Stimulated activated CD8-positive, alpha-beta memory T cell treated with anti-CD3 and anti-CD28 coated beads, Interleukin-7, amount 100 ng/mL, for 4 hours (primary cell): ENCODE measurements at places on chromosomes 16 and 17.

- no peak for DNase-seq
Observed at GRCh38 chr16:80122115-80122514, 418.7 kb upstream of the DYNLRB2 start.

DNA sequence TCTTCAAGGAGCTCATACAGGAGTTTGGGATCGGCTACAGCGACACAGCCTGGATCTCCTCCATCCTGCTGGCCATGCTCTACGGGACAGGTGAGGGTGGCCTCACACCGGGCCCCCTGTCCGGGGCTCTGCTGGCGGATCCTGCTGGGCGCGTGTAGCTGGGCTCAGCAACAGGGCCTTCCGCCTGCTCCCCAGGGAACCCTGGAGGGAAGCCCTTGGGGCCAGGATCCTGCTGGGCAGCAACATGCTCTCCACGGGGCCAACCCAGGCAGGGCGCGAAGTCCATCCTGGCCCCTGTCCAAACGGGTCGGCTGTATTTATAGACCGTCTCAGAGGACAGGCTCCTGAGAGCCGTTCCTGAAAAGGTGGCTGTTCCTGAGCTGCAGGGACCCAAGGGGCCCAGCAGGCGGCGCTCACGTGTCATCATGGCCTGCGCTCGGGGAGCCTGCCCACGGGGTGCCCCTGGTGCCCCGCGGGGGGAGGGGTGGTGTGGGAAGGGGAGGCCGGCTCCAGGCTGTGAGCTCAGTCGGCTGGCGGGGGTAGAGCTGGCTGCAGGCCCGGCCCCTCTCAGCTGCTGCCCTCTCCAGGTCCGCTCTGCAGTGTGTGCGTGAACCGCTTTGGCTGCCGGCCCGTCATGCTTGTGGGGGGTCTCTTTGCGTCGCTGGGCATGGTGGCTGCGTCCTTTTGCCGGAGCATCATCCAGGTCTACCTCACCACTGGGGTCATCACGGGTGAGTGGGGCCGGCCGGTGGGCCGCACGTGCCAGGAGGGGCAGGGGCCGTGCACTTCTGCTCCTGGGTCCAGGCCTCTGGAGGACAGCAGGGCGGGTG, 7.5 kb downstream of the SLC16A3 start:
- DNase-seq = peak; percentile 55

GRCh38 chr17:60168654-60169053, 18.9 kb downstream of the CA4 start:
- no peak for DNase-seq

DNA sequence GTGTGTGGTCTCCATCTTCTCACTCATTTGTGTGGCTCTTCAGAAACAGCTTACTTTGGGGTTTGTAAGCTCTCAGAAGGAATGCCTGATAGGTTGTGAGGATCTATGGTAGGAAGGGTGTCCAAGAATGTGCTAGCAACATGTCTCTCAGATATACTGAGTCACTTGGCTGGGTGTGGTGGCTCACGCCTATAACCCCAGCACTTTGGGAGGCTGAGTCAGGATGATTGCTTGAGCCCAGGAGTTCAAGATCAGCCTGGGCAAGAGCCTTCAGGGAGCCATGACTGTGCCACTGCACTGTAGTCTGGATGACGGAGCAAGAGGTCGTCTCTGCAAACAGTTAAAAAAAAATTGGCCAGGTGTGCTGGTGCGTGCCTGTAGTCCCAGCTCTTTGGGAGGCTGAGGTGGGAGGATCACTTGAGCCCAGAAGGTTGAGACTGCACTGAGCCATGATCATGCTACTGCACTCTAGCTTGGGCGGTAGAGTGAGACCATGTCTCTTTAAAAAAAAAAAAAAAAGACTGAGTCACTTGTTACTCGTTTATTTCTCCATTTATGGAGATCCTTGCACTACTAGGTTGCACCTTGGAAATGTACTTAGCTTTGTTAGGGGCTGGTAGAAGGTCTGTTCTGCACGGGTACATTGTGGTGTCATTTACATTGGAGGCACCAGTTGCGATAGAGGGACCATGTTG, 232.0 kb downstream of the SNX29 start:
- no peak for DNase-seq

GRCh38 chr16:81238296-81239011, at the start of gene BCO1:
TSS of gene BCO1 (plus strand) at chr16:81238689. CDS start at chr16:81238909, 220 bp downstream.
- no peak for DNase-seq

- peak; percentile 10 for DNase-seq
Observed at GRCh38 chr17:43217614-43218087, 6.0 kb downstream of the TMEM106A start.

DNA sequence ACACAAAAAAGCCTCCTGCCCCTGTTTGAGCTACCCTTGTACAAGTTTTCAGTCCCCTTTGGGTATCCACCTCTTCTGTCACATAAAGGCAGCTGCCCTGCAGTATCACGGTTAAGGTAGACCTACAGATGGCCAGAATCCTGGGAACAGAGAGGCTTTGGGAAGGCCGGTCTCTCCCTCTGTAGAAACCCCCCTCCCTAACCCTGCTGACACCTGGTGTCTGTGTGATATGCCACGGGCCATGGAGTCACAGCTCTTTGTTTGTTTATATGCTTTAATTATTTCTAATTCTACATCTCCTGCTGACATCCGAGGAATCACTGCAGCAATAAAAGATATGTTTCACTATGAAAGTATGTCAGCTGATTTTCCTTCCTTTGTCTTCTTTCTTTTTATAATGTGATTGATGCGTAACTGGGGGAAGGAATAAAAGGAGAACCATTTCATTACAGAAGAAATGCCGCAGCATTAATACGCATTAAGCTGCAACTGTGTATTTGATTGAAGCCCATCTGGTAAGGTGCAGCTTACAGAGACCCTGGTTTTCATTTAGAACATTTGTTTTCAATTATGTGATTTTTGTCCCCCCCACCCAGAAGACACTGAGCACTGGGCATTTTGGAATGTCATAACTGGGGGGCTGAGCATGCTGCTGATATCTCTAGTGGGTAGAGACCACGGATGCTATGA, 142.1 kb downstream of the SLC39A11 start:
- DNase-seq = no peak

- no peak for DNase-seq
Observed at GRCh38 chr17:2423271-2423670, 22.4 kb upstream of the MNT start.

DNA sequence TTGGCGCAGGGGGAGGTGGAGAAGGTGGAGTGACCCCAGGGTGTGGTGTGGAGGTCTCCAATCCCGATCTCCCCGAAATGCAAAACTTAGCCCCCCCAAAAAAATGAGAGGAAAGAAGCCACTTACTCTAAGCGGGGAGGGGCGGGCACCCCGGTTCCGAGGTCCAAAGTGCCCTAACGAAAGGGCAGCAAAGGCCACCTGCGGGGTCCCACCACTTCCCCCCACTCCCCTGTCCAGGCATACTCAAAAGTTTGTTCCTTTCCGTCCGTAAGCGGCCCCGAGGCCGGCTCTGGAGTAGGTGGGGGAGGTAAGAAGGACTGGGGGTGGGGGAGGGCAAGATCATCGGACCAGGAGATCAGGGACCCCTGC, 1.1 kb downstream of the TOX3 start:
- DNase-seq = no peak

DNA sequence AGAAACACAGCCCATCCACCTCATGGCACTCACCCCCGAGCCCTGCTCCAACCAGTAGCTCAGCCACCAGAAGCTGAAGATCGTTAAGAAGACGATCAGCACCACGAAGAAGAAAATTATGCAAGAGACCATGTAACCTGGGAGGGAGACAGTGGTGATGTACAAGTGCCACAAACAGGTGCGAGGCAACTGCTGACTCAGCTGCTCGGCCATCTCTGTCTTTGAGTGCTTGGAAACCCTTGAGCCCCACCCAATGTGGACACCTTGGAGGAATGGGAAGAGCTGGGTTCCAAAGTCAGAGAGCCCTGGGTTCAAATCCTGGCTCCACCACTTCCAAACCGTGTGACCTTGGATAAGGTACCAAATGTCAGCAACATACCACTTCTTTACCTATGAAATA, 38.1 kb upstream of the ABCC12 start:
- DNase-seq = no peak

DNA sequence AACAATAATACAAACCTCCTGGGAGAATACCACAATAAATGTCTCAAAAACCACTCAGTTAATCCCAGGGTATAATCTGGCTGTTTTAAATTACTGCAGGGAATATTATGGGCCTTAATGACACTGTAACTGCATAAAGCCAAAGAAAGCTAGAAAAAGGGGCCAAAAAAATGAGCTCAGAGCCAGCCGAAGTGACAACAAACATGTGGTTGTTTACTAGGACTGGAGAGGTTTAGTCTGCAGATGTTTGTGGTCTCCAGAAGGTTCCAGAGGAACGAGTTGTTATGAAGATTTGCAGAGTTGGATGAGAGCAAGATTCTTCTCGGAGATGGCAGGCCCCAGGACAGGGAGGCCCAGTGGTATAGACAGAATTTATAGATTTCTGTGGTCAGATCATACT, 97.1 kb upstream of the AKTIP start:
- DNase-seq = no peak

- DNase-seq = no peak
Observed at GRCh38 chr16:82181461-82182185, 11.6 kb upstream of the MPHOSPH6 start.

GRCh38 chr17:61662741-61663140, 71.7 kb upstream of the NACA2 start:
- DNase-seq = no peak

- DNase-seq = no peak
Observed at GRCh38 chr17:1376061-1376460, 24.0 kb downstream of the YWHAE start.

DNA sequence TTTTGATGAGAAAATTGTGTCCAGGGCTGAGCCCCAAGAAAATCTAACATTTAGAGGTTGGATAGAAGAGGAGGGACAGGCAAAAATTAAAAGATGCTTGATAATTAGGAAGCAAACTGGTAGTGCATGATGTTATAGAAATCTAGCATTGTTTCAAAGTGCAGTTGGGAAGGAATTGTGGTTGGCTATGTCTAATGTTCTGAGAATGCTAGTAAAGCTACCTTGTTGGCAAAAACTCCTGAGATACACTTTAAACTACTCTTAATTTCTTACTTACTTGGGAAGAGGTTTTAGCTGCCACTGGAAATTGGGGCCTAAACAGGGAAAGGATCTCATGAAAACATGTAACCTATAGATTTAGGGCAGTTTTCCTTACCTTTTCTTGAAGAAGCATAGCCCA, 48.3 kb downstream of the MAP2K4 start:
- no peak for DNase-seq

DNA sequence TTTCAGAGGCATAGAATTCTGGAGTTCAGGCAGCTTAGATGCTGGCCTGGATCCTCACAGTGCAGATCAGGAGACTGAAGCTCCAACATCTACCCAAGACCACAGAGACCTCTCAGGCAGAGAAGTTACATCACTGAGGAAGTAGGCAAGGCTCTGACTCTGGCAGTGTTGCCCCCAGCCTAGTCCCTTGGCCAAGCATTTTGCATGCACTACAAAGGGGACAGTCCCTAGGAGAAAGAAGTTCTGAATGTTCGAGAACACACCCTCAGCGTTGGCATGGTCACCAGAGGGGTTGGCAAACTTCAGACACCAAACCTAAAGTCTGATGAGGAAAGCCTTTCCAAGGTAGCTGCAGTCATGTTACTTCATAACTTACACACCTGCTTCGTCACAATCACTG, 2.5 kb downstream of the RANBP10 start:
- DNase-seq = no peak
